GM23338 (cell line): ENCODE measurements at places on chromosomes 2 and 18. TPM values are rescaled to one million over a fixed set of nuclear protein-coding genes. Genes with fewer than 3 reads are reported as not detected.
A peak's percentile ranks its signal among the peaks of the same experiment; 100 is the strongest.

Gene CDH7
- 1.8 and 2.0 TPM in 2 replicates for total RNA-seq

Gene ALPG
- total RNA-seq = 2.5 and 3.8 TPM in 2 replicates

DNA sequence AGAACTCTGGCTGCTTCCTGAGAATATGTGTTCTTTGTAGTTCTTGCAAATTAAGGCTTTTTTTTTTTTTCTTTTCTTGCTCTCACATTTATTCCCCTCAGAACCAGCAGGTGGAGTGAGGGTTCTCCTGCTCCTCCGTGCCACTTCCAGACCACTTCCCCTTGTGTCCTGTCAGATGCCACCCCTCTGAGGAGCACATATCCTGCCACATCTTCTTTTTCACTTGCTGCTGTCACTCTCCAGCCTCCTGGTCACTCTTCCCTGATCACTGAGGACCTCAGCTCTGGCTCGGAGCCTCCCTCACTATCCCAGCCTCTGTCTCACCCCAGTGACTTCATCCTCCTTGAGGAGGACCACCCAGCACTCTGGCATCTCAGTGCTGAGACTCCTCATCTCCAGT, 100.5 kb downstream of the TACR1 start:
- DNase-seq = peak; percentile 69

- no peak for DNase-seq
Measured at GRCh38 chr2:5986801-5987787, 294.9 kb downstream of the SOX11 start.

Gene CELF4
- 2.6 and 3.6 TPM in 2 replicates for total RNA-seq

DNA sequence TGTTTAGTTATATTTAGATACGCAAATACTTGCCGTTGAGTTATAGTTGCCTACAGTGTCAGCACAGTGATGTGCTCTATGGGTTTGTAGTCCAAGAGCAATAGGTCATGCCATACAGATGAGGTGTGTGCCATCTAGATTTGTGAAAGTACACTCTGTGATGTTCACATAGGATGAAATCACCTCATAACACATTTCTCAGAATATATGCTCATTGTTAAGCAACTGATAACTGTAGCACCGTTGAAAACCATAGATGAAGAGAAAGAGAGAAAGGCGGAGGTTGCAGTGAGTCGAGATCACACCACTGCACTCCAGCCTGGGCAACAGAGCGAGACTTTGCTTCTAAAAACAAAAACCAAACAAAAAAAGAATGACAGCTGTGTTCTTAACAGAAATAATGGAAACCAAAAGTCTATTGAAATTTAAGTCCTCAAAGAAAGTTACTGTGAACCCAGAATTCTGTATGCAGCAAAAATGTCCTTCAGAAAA, 9.5 kb downstream of the DGKD start:
- no peak for DNase-seq

DNA sequence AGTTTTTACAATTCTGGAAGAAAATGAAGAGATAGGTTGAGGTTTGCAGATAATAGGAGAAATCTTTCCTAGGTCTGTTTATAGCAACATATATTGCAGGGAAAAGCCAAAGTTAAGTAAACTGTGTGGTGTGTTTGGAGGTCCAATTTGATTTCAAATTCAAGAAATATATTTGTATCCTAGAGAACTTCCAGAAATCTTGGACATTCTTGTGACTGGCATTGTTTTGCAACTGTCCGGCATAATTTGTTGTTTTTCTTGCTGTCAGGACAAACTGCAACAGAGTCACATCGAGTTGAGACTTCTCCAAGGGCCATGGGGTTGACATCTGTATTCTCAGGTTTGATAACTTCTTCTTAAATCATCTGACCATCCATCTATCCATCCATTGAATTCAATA, 170.9 kb upstream of the ZEB2 start:
- no peak for DNase-seq

GRCh38 chr2:236910781-236911495, 174.8 kb upstream of the COPS8 start:
- DNase-seq = no peak

Gene MSTN
- total RNA-seq = 0.21 TPM in 1 of 2 replicates, not detected in the other

- DNase-seq = no peak
Measured at GRCh38 chr2:189261431-189261841, 81.9 kb upstream of the COL5A2 start.

Gene EVX2
- 0.03 and 0.04 TPM in 2 replicates for total RNA-seq

- DNase-seq = no peak
Measured at GRCh38 chr2:26493566-26493965, 15.6 kb upstream of the OTOF start.
